ENCODE measurements at places on chromosomes 2 and 18. TPM values are rescaled to one million over a fixed set of nuclear protein-coding genes. Genes with fewer than 3 reads are reported as not detected.

Gene POLE4
- total RNA-seq, result 17.7 TPM

Gene SFXN5
- 7.6 TPM for total RNA-seq

Gene CD8B2
- not detected for total RNA-seq

GRCh38 chr2:163735685-163736432 is at the start of gene FIGN:
Gene FIGN, minus strand, starts transcription at chr2:163736008. Its CDS starts 1,081 bp downstream, at chr2:163734927.
- ATAC-seq, result peak; percentile 84

- ATAC-seq, result peak; percentile 84
Observed at GRCh38 chr2:207143215-207144172, 22.3 kb downstream of the KLF7 start.

All from gastroesophageal sphincter (tissue), 4 donors.